ENCODE measurements at places on chromosomes 6 and 20.
A peak's percentile ranks its signal among the peaks of the same experiment; 100 is the strongest.

DNA sequence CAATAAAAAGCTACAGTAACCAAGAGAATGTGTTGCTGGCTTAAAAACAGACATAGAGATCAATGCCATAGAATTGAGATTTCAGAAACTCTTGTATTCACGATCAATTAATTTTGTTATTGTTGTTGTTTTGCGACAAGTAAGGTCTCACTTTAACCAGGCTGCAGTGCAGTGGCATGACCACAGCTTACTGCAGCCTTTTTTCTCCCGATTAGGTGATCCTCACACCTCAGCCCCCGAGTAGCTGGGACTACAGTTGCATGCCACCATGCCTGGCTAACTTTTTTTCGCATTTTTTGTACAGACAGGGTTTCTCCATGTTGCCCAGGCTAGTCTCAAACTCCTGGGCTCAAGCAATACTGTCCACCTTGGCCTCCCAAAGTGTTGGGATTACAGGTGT is 42.2 kb downstream of the RANBP9 start:
- no peak for DNase-seq

- DNase-seq, result peak; percentile 15
These were observed 95.1 kb upstream of the OLIG3 start for GRCh38 chr6:137589067-137589848.

GRCh38 chr6:29981211-29981812 is 39.0 kb downstream of the HLA-A start:
- no peak for DNase-seq

DNA sequence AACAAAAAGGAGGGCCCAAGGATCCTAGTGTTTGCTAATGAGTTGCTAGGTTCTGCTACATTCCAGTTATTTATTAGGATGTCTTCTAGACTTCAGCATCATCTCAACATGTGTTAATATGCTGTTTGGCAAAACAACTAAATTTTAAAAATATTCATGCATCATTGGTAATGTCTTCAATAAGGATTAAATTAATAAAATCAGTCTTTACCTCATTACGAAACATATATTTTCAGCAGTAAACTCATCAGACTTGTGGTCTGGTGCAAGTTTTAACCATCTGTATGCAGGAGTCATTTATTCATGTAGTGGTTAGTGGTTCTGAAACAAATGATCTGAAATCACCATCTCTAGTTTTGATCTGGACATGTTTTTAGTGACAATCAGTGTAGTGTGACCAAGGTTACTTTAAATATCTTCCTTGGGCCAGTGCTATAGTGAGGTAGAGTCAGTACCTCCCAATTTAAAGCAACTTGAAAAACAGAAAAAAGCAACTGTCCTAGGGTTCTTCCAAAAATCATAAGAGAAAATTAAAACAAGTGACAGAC is 85.0 kb upstream of the KCNK16 start:
- no peak for DNase-seq

GRCh38 chr6:140319209-140319608 is 944.8 kb upstream of the CITED2 start:
- DNase-seq, result no peak

GRCh38 chr6:126516411-126516810 is 176.5 kb downstream of the CENPW start:
- no peak for DNase-seq

GRCh38 chr6:101668496-101669030 is 275.1 kb downstream of the GRIK2 start:
- no peak for DNase-seq

DNA sequence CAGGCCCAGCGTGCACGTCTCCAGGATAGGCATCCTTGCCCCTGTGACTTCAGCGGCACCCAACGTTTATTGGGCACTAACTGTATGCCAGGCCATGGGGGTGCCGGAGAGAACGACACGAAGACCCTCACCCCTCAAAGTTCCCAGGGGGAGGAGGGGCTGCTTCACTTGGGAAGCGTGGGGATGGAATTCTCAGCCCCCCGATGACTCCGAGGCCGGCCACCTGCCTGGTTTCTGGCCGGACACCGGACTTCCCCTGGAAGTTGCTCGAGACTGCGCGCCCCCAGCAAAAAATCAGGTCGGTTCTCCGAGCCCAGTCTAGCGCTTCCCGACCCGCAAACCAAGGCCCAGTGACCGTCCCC is 275 bp upstream of the MAVS start:
- no peak for DNase-seq

GRCh38 chr6:151494235-151494935 is 568 bp downstream of the CCDC170 start:
- DNase-seq, result no peak

- no peak for DNase-seq
These were observed 117.5 kb downstream of the CEBPB start for GRCh38 chr20:50308166-50308512.

GRCh38 chr20:19743640-19743995 is 14.4 kb upstream of the RIN2 start:
- DNase-seq, result no peak

- DNase-seq, result no peak
These were observed 8.1 kb upstream of the GUCA1A start for GRCh38 chr6:42165016-42165415.

GRCh38 chr20:35618263-35619131 is 2.9 kb downstream of the SPAG4 start:
- DNase-seq, result no peak
